ENCODE measurements at places on chromosomes 3 and 15.
A peak's percentile ranks its signal among the peaks of the same experiment; 100 is the strongest.

DNA sequence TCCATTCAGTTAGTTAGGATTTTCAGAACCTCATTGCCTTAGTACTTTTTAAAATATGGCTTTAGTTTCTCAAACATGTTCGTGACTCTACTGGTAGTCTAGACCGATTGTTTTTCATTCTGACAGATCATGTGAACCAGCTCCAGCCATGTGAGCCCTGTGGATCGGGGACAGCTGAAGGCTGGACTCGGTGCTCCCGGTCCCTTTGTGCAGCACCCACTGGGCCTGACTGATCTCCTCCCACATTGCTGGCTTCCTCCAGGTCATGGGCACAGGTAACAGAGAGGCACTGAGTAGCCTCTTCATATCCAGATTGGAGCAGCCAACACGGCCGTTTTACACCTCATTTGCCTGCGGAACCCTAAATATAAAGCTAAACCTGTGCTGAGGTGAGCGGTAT, 30.5 kb downstream of the NIPA2 start:
- no peak for DNase-seq

DNA sequence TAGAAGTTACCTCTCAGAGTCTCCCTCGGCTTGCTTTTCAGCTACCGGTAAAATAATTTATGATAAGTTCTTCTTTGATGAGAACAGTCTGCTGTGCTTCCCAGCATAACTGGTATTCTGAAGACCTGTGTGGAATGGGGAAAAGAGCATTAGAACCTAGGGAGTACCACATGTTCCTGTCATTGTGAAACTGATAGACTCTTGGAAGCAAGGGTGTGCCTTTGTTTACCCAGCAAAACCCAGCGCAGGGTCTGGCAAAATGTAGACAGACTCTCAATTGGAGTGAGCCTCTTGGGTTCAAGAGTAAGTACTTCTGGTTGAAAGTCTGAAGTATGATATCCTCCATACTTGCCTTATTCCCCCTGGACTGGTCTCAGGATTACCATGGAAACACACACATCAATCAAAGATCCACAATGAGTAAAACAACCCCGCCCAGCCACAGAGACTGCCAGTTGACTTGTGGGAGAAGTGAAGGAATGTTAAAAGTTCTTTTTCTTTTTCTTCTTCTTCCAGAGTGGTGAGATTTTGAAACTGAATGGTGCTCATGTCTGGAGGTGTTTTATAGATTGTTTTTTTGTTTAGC, 652.4 kb upstream of the NAALADL2 start:
- DNase-seq, result no peak

- DNase-seq, result no peak
Measured at GRCh38 chr15:83813682-83814081, 159.8 kb downstream of the ADAMTSL3 start.

DNA sequence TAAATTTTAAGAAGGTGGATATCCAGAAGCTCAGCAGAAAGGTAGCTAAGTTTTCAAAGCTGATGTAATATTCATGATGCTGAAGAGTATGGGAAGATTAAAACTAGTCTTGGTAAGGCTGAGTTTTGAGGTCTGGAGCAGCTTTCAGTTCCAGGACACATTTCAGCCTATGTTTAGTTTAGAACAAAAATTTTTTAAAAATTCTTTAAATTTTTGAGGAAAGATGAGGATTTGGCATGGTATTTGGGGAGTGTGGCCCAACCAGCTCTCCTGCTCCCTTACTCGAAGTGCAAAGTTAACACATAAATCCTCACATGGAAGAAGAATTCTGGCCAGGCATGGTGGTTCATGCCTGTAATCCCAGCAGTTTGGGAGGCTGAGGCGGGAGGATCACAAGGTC, 1039.1 kb downstream of the NAALADL2 start:
- no peak for DNase-seq

- DNase-seq, result no peak
Measured at GRCh38 chr15:99148851-99149276, 44.0 kb downstream of the SYNM start.

GRCh38 chr15:90040618-90041017, 39.5 kb downstream of the ZNF710 start:
- no peak for DNase-seq

GRCh38 chr15:43151688-43152087, 18.3 kb downstream of the TMEM62 start:
- no peak for DNase-seq

DNA sequence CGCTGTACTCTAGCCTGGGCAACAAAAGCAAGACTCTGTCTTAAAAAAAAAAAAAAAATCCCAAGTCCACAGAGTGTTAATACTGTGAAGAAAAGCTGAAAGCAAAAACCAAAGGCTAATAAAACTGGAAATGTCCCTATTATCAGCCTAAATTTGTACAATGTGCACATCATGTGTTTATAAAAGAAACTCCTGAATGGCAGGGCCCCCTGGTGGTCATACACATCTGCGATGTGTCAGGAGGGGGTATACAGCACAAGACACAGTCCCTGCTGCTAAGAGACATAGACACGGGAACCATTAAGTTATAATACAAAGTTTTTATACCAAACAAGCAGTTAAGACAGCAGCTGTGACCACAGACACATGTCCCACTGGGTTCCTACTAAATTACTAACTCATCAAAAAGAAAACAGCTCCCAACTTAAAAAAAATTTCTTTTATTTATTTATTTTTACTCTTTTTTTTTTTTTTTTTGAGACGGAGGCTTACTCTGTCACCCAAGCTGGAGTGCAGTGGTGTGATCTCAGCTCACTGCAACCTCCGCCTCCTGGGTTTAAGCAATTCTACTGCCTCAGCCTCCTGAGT, 31.0 kb downstream of the IDH2 start:
- peak; percentile 77 for DNase-seq

DNA sequence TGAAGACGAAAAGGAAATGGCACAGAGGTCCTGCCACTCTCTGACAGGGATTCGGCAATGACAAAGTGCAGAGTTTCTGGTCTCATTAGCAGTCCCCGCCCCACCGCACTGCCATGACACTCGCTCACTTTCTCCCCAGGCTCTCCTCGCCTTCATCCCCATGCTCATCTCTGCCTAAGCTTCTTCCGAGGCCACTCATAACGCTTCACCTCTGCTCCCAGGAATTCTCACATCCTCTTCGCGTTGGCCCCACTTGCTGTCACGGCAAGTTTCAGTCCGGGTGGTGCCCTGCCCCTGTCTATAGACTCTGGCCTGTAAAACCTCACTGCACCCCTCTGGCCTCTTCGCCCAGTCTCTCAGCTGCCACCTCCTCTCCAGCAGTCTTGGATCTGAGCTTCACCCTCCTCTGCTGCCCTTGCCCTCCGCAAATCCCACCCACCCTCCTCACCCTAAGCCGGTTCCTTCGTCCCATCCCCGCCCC, 654 bp downstream of the RUBCN start:
- peak; percentile 20 for DNase-seq

GRCh38 chr15:61500951-61501620, 272.0 kb upstream of the RORA start:
- DNase-seq, result no peak

DNA sequence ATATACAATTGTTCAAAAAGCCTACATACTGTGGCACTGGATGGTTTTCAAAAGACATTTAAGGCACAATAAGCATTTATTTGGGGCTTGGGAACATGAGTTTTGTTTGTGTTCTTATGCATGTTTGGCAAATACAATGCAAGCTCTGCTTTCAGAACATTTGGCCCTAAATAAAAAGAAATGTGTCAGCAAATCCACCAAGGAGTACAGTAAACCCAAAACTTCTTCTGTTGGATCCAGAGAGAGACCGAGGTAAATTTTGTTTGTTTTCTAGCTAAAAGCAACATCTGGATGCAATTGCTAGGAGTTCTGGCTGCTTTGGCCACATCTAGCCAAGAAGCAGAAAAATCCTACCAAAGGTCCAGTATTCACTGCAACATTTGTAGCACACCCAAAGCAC, 168.8 kb downstream of the DCLK3 start:
- DNase-seq, result no peak

DNA sequence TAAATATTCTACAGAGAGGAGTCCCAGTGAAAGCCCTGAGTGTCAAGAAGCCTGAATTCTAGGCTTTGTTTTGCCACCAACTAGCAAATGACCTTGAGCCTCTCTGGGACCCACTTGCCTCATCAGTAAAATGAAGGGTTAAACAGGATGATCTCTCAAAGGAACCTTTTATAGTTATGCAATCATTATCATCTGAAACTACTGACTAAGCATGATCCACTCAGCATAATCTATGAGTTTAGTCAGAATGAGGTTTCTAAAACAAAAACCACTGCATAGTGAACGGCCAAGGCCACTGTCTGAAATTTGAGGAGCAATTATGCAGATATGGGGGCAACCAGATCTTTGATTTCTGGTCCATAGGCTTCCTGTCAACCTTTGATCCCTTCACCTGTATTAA, 319.0 kb downstream of the MECOM start:
- no peak for DNase-seq

DNA sequence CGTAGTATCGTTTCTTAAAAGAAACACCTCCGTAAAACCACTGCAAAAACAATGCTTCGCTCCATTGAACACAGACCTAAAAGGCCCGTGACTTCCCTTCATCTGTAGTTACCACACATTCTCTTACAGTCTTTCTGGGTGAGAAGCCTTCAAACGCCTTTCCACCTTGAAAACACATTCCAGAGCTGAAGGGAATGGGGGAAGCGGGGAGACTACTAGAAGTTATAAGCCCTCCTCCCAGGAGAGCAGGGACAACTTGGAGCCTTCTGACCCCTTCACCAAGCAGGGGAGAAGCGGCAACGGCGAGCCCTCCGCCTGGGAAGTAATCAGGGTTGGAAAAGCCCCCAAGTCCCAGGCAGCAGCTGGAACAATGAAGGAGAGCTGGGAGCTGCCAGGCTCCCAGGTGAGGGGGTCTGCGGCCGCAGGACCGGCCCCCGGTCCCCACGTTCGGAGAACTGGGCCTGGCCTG, 461 bp downstream of the SECISBP2L start:
- DNase-seq, result no peak

DNA sequence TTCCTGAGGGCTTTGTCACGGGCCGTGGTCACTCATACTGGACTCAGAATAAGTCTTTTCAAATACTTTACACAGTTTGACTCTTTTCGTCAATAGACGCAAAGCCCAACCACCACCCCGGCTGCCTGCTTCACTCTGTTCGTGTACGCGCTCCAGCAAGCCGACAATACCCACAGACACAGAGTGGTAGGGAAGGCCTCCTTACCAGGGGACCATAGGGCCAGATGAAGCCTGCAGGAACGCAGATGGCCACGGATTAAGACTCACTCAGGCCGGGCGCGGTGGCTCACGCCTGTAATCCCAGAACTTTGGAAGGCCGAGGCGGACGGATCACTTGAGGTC, 29.7 kb downstream of the EFCAB12 start:
- no peak for DNase-seq

DNA sequence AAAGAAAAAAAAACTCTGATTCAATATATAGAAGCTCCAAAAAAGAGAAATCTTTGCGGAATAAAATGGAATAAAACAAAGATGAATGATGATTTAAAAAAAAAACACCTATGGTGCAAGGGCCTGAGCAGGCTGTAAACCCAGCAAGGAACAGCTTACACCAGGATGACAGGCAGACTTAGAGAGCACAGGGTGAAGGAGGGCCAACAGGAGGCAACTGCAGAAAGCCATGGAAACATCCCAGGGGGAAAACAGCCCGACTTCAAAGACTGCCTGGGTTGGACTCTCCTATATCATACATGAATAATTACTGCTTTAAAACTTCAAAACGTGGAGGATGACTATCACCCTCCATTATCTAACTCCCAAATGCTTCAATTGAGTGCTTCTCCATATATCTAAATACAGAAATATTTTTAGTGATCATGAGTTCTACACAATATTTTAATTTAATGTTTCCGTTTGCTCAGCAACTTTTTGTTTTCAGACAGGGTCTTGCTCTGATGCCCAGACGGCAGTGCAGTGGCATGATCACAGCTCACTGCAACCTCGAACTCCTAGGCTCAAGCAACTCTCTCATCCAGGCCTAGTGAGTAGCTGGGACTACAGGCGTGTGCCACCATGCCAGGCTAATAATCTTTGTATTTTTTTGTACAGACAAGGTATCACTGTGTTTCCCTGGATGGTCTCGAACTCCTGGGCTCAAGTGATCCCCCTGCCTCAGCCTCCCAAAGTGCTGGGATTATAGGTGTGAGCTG, 456.2 kb downstream of the TBL1XR1 start:
- DNase-seq, result no peak

DNA sequence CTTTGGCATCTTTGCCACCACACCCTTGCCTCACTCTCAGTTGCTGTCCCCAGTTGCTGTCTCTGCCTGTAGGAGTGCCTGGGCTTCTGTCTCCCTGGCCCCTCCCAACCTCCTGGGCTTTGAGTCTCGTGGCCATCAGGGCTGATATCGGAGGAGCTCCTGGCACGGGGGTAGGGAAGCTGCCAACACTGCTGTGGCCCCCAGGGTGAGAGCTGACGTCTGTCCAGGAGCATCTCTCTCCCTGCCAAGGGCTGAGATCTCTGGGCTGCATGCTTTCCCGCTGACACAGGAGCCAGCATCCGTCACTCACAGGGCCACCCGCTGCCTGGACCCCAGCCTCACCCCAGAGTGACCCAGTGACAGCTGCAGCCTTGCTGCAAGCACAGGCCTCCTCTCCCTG, 47.4 kb downstream of the EXOG start:
- no peak for DNase-seq
